ENCODE measurements at places on chromosomes 1 and 21. TPM values are rescaled to one million over a fixed set of nuclear protein-coding genes. Genes with fewer than 3 reads are reported as not detected.

DNA sequence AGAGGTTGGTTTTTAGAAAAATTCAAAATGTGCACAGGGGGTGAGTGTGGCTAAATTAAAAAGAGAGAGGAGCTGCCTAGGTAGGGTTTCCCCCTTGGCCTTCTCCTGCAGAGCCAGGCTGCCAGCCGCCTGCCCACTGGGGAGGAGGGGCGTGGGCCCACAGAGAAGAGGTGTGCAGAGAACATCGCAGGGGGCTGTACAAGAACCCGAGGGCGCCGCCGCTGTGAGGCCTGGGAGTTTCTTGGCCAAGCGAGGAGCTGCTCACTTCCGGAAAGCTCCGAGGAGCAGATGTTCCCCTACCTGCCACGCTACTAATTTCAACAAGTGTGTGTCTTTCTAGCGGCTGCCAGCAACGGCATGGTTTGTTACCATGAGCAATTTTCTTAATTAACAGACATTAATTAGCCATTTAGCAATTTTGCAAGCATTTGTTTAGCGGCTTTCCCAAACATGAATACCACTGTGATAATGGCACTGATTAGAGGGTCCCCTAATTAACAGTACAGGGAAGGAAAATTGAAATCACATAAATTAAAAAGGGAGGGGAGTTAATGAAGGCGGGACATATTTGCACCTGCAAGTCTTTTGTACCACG is 59.7 kb downstream of the MRPL37 start:
- no peaks in the 10 kb centered on the region for H3K36me3 ChIP-seq
- no peaks in the 10 kb centered on the region for H3K27me3 ChIP-seq
- no peak overlapping the region for H3K27ac ChIP-seq
- no peak overlapping the region for H3K4me3 ChIP-seq
- H3K4me1 ChIP-seq: peaks cover 3% of the 10 kb centered on the region
- no peak for DNase-seq

DNA sequence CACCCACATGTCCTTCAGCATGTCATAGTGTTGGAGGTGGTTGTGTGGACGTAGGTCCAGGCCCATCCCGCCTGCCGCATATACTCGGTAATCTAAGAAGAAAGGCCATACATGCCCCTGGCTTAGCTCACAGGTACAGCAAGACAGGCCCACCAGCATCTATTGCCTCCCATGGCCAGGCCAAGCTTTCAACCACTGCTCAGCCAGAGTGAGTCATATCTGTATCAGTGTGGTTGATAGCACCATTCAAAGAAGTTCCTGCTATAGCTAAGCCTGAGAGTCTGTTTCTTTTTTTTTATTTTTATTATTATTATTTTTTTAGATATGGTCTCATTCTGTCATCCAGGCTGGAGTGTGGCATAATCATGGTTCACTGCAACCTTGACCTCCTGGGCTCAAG is 17.0 kb downstream of the KLHDC8A start:
- H3K4me1 ChIP-seq: peaks cover 7% of the 10 kb centered on the region
- no peaks in the 10 kb centered on the region for H3K36me3 ChIP-seq
- peaks cover 24% of the 10 kb centered on the region for H3K27me3 ChIP-seq
- DNase-seq: no peak
- no peak overlapping the region for H3K27ac ChIP-seq
- no peak overlapping the region for H3K4me3 ChIP-seq

The NPHS2 gene
- not detected for total RNA-seq

GRCh38 chr1:196723325-196724185 is 51.1 kb upstream of the CFHR3 start:
- DNase-seq: no peak
- H3K4me1 ChIP-seq: no peaks in the 10 kb centered on the region
- no peaks in the 10 kb centered on the region for H3K36me3 ChIP-seq
- H3K4me3 ChIP-seq: no peak overlapping the region
- H3K27me3 ChIP-seq: no peaks in the 10 kb centered on the region

- DNase-seq: no peak
- no peak overlapping the region for H3K4me3 ChIP-seq
- H3K27ac ChIP-seq: no peak overlapping the region
- H3K27me3 ChIP-seq: no peaks in the 10 kb centered on the region
Measured at GRCh38 chr21:32539378-32539777, 45.9 kb downstream of the TCP10L start.

The HSD11B1 gene
- total RNA-seq: not detected

- no peaks in the 10 kb centered on the region for H3K36me3 ChIP-seq
- peaks cover 9% of the 10 kb centered on the region for H3K4me1 ChIP-seq
- H3K27me3 ChIP-seq: peaks cover 32% of the 10 kb centered on the region
- H3K4me3 ChIP-seq: peak overlapping the region; percentile 10
- no peak for DNase-seq
- H3K27ac ChIP-seq: no peak overlapping the region
Measured at GRCh38 chr1:239388159-239388485, 1.8 kb downstream of the CHRM3 start.

DNA sequence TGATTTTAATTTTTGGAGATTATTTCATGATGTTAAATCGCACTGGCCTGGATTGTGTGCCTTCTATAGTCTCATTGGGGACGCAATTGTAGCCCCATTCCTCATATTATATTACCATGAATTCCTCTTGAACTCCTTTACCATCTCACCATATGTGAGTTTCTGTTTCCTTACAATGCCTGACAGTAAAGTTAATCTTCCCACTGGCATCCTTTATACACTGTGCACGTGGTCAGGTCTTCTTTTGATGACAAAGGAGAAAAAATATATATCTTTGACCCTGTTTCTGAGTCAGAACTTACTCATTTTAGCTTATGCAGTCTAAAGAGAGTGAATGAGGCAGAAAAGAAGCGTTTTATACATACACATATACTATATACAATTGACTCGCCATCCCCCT is 774 bp upstream of the ABL2 start:
- DNase-seq: peak; percentile 53
- peaks cover 30% of the 10 kb centered on the region for H3K4me1 ChIP-seq
- peak overlapping the region; percentile 92 for H3K27ac ChIP-seq
- H3K27me3 ChIP-seq: no peaks in the 10 kb centered on the region
- peaks cover 3% of the 10 kb centered on the region for H3K36me3 ChIP-seq

- H3K4me3 ChIP-seq: no peak overlapping the region
- H3K27me3 ChIP-seq: no peaks in the 10 kb centered on the region
- DNase-seq: no peak
- H3K4me1 ChIP-seq: peaks cover 3% of the 10 kb centered on the region
Measured at GRCh38 chr1:222759451-222760035, 22.5 kb downstream of the FAM177B start.

GRCh38 chr1:214492401-214493075 is 58.9 kb downstream of the PTPN14 start:
- H3K4me3 ChIP-seq: no peak overlapping the region
- H3K36me3 ChIP-seq: no peaks in the 10 kb centered on the region
- peaks cover 20% of the 10 kb centered on the region for H3K4me1 ChIP-seq
- H3K27ac ChIP-seq: peak overlapping the region; percentile 74
- H3K27me3 ChIP-seq: no peaks in the 10 kb centered on the region

- H3K27me3 ChIP-seq: peaks cover 61% of the 10 kb centered on the region
- H3K4me3 ChIP-seq: no peak overlapping the region
- peak; percentile 73 for DNase-seq
- H3K27ac ChIP-seq: no peak overlapping the region
- H3K4me1 ChIP-seq: peaks cover 6% of the 10 kb centered on the region
- no peaks in the 10 kb centered on the region for H3K36me3 ChIP-seq
Measured at GRCh38 chr1:44423591-44424537, 18.8 kb downstream of the RNF220 start.

The RGL1 gene
- total RNA-seq: 9.6 TPM

The HEYL gene
- 1.1 TPM for total RNA-seq

GRCh38 chr1:204889681-204890383 is 19.2 kb downstream of the NFASC start:
- no peak for DNase-seq
- H3K27me3 ChIP-seq: no peaks in the 10 kb centered on the region
- H3K4me3 ChIP-seq: no peak overlapping the region
- H3K36me3 ChIP-seq: no peaks in the 10 kb centered on the region
- H3K4me1 ChIP-seq: peaks cover 14% of the 10 kb centered on the region

- H3K27ac ChIP-seq: no peak overlapping the region
- H3K27me3 ChIP-seq: no peaks in the 10 kb centered on the region
- no peaks in the 10 kb centered on the region for H3K4me1 ChIP-seq
- DNase-seq: peak; percentile 2
- no peak overlapping the region for H3K4me3 ChIP-seq
- H3K36me3 ChIP-seq: peaks cover 10% of the 10 kb centered on the region
Measured at GRCh38 chr1:55164906-55165305, 50.3 kb downstream of the USP24 start.

The OR2T2 gene
- total RNA-seq: not detected

GRCh38 chr1:27884006-27884954 is 11.9 kb downstream of the THEMIS2 start:
- H3K4me1 ChIP-seq: no peaks in the 10 kb centered on the region
- H3K27ac ChIP-seq: no peak overlapping the region
- H3K4me3 ChIP-seq: no peak overlapping the region
- no peaks in the 10 kb centered on the region for H3K27me3 ChIP-seq
